Pons (tissue), 1 donor: ENCODE measurements at places on chromosomes 7 and 10.
A peak's percentile ranks its signal among the peaks of the same experiment; 100 is the strongest.

GRCh38 chr7:41809940-41810576, 107.2 kb upstream of the INHBA start:
- no peak for DNase-seq

DNA sequence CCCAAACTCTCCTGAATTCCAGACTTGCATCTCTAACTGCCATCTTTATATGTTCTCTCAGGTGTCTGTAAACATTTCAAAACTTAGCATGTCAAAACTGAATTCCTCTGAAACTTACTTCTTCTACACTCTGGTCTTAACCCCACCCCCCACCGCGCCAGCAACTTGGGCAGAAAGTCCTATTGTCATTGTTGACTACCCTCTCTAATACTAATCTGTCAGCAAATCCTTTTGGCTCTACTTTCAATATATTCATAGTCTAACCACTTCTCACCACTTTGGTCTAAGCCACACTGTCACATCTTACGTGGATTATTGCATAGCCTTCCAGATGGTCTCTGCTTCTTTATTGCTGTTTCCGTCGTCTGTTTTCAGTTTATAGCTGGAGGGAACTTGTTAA, 86.6 kb downstream of the AHCYL2 start:
- no peak for DNase-seq

DNA sequence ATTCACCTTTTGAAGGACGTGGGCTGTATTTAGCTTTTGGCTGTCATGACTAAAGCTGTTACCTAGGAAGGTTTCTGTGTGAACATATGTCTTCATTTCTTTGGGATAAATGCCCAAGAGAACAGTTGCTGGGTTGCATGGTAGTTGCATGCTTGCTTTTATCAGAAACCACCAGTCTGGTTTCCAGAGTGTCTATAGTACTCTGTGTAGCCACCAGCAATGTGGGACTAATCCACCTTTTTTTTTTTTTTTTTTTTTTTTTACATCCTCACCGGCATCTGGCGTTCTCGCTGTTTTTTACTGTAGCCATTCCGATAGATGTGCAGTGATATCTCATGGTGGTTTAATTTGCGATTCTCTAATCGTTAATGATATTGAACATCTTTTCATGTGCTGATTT, 297.8 kb downstream of the SDK1 start:
- DNase-seq: no peak

GRCh38 chr10:77175631-77176222, 461.9 kb downstream of the KCNMA1 start:
- DNase-seq: no peak

DNA sequence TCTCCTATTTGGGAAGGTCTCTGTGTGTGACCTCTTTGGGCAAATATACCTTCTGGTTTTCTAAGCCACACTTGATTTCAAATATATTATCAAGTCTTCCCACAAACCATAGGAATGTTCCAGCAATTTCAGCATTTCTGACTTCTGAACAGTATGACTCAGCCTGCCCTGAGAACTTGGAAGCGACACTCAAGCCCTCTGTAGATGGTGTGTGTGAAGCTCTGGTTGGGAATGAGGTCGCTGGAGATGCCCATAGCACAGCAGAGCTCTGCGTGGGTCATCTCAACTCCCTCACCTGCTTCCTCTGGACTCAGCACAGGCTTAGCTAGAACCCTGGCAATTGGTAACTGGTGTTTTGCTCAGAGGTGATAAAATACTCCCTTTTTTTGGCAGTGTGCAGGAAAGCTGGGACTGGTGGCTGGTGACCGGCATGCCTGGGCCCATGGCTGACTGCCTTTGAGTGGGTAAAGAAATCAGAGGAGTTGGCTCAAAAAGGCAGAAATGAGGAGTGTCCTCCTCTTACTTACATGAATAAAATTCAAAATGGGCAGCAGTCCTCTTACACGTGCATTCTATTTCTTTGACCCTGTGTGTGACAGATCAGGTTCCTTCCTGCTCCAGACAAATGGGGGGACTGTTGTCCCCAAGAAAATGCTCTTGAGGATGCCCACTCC, 87.5 kb upstream of the NRP1 start:
- no peak for DNase-seq

- peak; percentile 26 for DNase-seq
Observed at GRCh38 chr7:34133983-34134782, 228.8 kb downstream of the BMPER start.

- DNase-seq: no peak
Observed at GRCh38 chr7:4820967-4821471, 40.8 kb downstream of the PAPOLB start.

DNA sequence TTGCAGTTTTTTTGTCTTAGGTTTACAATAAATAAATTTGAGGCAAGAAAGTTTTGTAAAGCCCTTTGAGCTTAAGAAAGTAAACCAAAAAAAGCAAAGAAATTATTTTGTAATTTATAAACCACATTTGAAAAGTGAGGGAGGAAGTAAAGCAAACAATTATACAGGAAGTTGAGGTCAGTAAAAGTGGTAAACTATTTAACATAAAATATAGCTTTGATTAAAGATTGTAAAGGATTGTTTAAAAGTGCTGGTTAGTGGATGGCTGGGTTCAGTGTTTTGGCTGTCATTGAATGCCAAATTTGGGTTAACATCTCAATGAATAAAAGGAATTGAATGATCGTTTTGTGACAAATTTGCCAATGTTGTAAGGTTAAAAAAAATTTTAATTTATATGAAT, 9.9 kb downstream of the SOSTDC1 start:
- DNase-seq: no peak

DNA sequence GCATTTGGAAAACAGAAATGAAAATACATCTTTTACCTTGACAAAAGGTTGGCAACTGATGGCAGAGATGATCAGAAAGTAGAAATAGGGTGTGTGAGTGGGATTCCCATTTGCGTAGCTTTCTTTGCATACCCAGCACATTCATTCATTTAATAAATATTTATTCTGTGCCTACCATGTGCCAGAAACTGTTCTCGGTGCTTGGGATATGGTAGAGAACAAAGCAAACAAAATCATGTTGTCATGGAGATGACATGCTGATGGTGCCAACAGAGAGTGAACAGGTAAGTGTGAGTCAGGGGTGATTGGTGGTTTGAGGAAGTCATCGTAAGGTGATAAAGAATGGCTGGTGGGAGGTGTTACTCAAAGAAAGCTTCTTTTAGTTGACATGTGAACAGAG, 45.4 kb downstream of the CACNB2 start:
- no peak for DNase-seq
